Retina (tissue), 1 donor: ENCODE measurements at places on chromosomes 2 and 18.

DNA sequence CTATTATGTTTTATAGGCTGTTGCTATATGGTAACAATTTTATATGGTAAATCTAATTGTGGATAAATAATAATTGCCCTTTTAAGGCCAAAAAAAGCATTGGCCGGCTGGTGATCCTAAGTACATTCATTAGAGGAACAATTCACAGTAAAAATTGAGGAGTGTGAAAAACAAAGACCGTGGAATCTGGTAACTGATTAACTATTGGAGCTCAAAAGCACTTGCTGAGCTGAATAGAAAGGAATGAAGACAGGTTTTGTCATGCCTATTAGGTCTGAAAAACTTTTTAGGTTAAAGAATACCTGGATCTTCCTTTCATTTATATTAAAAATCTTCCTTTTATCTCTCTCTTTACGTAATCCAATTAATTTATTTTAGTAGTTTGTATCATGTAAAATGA is 18.5 kb upstream of the RBBP8 start:
- DNase-seq: no peak

GRCh38 chr18:3852321-3852720 is 402.3 kb downstream of the TGIF1 start:
- DNase-seq: no peak

- DNase-seq: no peak
Measured at GRCh38 chr18:2572171-2572569, 813 bp downstream of the NDC80 start.

DNA sequence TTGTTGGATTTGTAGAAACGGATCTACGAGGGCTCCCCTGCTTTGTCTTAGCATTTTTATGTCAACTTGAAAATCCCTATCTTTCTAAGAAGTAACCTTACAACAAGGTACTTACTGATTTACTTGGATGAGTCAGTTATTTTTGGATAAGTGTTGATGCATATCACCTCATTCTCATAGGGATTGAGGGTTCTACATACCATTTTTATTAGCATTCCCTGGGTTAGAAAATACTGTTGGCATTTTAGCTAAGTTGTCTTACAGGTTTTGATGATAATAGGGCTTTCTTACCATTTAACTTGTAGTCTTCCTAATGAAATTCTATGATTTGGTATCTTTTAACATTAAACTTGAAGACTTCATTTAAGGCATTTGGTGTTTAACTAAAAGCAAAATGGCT is 125.2 kb downstream of the UBE2E3 start:
- DNase-seq: no peak

DNA sequence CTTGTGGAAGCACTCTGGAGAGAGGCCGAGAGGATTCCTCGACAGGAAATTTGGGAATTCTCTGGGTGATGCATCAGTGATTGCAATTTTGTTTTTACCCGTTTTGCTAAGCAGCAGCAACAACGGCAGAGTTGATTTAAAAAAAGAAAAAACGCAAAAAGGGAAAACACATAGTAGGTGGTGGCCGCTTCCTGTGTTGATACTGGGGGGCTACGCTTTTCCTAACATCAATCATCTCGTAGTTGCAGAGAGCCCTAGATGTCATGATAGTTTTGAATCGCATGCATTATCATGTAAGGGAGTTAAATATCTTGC is 271 bp upstream of the RBM43 start:
- DNase-seq: no peak

- DNase-seq: no peak
Measured at GRCh38 chr2:143981428-143981827, 538.5 kb downstream of the ZEB2 start.
